ENCODE measurements at places on chromosomes 16 and 17. TPM values are rescaled to one million over a fixed set of nuclear protein-coding genes. Genes with fewer than 3 reads are reported as not detected.

The HBZ gene
- total RNA-seq: not detected

The C16orf46 gene
- 0.30 TPM for total RNA-seq

The GP2 gene
- total RNA-seq: not detected

The HIC1 gene
- 67.7 TPM for total RNA-seq

The TSPOAP1 gene
- total RNA-seq: 1.5 TPM

The MVD gene
- 89.1 TPM for total RNA-seq

The PRSS27 gene
- total RNA-seq: 0.30 TPM

The GOSR1 gene
- 50.7 TPM for total RNA-seq

The TBC1D3G gene
- not detected for total RNA-seq

The CXCL16 gene
- 0.37 TPM for total RNA-seq
